ENCODE measurements at places on chromosomes 11 and 22.

- DNase-seq, result no peak
These were observed 92.9 kb upstream of the USP47 start for GRCh38 chr11:11748706-11749365.

DNA sequence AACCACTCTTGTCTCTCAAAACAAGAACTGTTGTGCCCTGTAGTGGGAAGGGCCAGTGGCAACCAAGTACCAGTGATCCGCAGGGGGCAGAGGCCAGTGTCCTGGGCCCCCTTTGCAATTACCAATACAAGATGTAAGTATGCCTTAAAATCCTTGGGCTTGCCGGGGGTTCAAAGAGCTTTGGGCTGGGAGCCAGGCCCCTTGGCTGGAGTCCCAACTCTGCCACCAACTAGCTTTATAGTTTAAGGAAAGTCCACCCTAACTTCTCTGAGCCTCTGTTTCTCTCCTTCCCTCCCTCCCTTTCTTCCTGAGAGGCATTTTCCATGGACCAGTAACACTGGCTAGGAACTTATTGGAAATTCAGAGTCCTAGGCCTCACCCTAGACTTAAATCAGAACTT lies 15.5 kb downstream of the CLMP start:
- no peak for DNase-seq

GRCh38 chr11:69497221-69497787 lies 15.8 kb downstream of the LINC01488 start:
- DNase-seq, result no peak

DNA sequence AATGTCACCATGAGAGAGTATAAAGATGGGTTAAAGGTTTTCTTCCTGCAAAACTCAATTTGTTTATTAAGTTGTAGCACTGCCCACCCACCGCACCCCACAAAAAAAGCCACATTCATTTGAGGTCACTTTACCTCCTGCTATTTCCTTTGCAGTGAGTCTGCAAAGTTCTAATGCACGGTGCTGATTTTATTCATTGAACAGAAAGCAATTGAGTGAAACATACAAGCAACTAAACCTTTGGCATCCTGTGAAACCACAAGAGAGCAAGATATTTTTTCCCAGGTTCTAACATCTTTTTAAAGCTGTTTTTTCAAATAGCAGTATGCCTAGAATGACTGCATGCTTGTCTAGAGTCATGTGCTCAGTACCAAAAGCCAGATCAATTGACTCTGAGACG lies 39.0 kb downstream of the RRAS2 start:
- DNase-seq, result no peak

GRCh38 chr11:118087931-118088330 lies 1.2 kb upstream of the SMIM35 start:
- no peak for DNase-seq

DNA sequence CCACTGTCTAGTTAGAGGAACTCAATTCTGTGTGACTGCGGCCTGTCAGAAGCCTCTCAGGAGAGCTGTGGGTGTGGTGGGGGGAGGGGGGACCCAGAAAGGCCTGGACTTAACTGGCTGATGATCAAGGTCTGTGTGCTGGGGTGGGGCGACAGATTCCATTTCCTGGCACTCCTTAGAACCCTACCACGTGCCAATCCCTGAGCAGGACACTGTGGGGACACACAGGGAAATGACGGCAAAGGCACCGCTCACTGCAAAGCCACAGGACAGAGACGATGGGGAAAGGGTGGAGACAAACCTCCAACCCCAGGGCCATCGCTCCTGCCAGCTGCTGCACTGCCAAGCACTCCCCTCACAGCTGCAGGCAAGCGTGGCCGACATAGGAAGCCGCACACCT lies 58.4 kb upstream of the BID start:
- no peak for DNase-seq

- no peak for DNase-seq
These were observed 6.0 kb downstream of the PGM2L1 start for GRCh38 chr11:74392256-74392655.

- DNase-seq, result no peak
These were observed 847.1 kb downstream of the FAM181B start for GRCh38 chr11:81886406-81887075.

DNA sequence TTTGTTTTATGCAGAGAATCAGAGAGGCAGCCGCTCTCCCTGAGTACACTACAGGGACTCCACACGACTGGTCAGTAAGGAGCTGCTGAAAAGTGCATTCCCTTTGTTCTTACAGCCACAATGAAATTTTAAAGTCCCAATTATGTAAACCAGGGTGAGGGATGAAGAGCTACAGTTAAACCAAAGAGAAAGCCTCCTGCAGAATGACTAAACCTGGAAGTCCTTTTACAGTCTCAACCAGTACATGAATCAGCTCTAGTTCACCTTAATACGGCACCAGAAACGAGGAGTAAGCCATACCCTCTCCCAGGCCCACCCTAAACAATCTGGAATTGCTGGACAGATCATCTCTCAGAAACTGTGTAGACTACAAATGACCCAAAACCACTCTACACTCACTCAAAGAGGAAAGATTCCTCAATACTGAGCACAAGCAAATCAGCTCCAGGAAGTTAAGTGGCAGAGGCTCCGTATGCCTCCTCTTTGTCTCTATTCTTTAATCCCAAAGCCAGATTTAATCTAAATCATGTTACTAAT lies 113.1 kb downstream of the RBFOX2 start:
- DNase-seq, result no peak

GRCh38 chr11:107276077-107276476 lies 181.5 kb downstream of the CWF19L2 start:
- DNase-seq, result no peak

- DNase-seq, result no peak
These were observed 127.6 kb upstream of the BMAL1 start for GRCh38 chr11:13149991-13150390.

DNA sequence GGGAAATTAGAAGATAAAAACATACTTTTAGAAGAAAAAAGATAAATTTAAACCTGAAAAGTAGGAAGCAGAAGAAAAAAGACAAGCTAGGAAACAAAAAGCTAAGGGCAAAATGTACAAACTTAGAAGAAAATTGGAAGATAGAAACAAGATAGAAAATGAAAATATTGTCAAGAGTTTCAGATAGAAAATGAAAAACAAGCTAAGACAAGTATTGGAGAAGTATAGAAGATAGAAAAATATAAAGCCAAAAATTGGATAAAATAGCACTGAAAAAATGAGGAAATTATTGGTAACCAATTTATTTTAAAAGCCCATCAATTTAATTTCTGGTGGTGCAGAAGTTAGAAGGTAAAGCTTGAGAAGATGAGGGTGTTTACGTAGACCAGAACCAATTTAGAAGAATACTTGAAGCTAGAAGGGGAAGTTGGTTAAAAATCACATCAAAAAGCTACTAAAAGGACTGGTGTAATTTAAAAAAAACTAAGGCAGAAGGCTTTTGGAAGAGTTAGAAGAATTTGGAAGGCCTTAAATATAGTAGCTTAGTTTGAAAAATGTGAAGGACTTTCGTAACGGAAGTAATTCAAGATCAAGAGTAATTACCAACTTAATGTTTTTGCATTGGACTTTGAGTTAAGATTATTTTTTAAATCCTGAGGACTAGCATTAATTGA lies 1.0 kb downstream of the MALAT1 start:
- DNase-seq, result no peak
